Urinary bladder (tissue), 4 donors: ENCODE measurements at places on chromosomes 12 and 14. TPM values are rescaled to one million over a fixed set of nuclear protein-coding genes. Genes with fewer than 3 reads are reported as not detected.

The ISM2 gene
- not detected for total RNA-seq

The GSG1 gene
- total RNA-seq, result 1.1 TPM

The PZP gene
- 1.7 TPM for total RNA-seq

The BLOC1S1 gene
- total RNA-seq, result 48.4 TPM

The INSM2 gene
- total RNA-seq, result 0.11 TPM

The LMBR1L gene
- 52.4 TPM for total RNA-seq

The KRT80 gene
- 1.7 TPM for total RNA-seq

The PLCZ1 gene
- not detected for total RNA-seq

The TMTC2 gene
- 95.3 TPM for total RNA-seq

DNA sequence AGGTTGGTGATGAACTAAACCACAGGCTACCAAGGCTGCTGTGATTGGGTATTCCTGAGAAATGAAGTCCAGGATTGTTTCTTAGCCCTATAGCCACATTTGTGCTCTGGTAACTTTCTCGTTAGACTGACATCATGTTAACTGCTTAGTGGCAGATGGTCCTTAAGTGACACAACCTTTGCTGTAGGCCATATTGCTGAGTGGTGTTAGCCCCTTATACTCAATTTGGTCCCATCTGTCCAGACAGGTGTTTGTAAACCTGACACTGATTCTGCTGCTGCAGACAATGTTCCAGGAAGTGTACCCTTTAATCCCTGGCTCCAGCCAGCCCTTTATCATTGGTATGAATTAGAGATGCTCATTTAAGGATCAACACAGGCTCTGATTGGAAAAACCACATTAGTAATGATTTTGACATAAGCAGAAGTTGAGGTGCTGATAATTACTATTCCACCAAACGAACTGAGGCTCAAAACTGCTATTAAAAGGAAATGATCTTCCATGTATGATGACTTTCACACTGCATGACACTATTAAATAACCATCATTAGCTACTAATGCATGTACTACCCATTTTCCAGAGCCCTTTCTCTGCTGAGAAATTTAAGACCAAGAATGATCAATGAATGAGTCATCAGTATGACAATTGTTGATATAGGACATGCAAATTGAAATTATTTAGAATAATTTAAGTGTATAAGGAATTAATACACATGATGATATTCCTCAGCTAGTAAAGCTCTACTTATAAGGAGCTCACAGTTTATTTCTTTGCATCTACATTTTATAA, 3.6 kb upstream of the SSTR1 start:
- no peak for DNase-seq

DNA sequence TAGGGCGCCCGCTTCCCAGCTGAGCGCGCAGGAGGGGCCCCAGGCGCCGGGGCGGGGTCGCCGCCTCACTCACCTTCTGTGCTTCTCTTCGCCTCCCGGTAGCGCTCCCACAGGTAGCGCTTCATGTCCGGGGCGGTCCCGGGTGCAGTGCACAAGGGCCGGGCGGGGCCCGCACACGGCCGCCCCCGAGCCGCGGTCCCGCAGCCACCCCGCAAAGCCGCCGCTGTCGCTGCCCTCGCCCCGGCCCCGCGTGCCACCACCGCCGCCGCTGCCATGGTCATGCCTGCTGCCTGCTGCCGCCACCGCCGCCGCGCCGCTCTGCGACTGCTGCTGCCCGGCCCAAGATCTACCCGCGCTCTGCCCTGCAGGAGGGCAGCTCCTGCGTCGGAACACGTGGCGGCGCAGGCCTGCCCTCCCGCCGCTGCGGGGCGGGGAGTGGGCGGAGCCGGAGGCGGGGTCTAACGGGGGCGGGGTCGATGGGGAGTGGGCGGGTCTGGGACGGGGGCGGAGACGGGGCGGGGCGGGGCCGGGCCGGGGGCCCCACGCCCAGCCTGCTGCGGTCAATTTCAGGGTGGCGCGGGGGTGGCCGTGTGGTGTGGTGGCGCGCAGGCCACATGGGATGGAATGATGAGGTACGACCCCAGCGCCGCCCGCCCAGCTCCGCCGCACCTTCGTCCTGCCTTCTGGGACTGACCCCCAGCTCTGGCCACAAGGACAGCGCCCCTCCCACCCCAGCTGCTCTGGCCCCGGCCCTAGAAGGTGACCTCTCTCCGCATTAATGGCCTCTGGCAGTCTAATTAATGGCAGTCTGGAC, at the start of gene NT5DC3:
NT5DC3 (minus strand) TSS at position 359 of the 814 bp plus-strand sequence; CDS start at position 281, 78 bp downstream.
- no peak for DNase-seq

DNA sequence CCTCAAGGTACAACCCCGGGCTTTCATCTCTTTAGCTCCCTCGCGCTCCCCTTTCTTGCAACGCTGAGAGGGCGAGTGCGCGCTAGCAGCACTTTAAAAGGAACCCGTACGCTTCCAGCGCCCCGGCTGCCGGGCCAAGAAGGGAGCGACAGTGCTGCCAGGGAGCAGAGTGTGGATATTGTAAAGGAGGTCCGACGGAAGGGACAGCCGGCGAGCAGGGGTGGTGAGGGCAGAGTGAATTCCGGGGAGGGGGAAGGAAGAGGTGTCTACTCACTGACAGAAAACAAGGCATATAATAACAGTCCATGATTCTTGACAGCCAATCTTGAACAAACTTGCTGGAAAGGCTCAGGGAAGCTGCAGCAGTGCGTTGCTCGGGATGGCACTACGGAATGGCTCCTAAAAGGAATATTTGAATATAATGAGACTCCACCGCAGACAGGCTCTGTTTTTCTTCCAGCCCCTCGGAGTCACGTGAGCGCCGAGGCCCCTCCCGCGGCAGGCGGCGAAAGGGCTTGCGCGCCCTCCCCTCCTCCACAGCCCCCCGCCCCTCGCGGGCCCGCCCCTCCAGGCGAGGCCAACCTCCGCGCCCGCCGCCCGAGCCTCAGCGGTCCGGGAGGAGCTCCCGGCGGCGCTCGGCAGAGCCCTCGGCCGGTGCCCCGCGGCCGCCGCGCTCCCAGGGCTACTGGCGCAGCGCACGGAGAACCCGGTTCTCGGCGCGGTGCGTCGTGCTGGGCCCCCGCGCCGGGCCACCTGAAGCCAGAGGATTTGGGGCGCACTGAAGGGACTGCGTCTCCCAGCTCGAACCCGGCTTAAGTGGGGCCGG, 3.4 kb downstream of the BMP4 start:
- DNase-seq, result no peak

- no peak for DNase-seq
Measured at GRCh38 chr12:4256043-4256826, 17.3 kb upstream of the CCND2 start.

DNA sequence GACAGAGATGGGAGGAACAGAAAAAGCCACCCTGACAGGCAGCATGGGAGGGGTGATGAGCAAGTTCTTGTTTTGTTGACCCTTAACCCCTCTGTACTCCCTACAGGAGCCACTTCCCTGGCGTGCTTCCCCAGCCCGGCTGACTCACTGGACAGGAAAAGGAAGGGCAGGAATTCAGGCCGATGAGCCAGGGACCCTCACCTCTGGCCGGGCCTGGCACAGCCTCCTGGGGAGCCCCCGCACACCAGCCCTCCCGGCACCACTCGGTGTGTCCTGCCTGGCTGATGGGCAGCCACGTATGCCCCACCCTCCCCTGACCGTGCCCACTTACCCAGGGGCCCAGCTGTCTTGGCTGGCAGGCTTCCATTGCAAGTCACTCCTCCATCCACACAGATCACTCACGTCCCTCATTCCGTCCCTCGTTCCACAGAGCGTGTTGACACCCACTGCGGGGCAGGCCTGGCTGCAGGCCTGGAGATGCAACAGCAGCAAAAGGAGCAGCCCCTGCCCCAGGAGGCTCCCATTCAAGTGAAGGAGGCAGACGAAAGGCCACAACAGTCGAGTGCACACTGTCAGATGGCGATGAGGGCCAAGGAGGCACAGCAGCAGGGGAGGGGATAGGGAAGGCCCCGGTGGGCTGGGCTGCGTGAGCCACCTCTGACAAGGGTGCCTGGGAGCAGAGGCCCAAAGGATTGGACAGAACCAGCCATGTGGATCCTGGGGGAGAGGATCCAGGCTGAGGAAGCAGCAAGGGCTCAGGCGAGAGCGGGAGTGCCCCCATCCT, 19.7 kb upstream of the CD9 start:
- no peak for DNase-seq

GRCh38 chr12:31315784-31316465, 10.0 kb downstream of the SINHCAF start:
- DNase-seq, result no peak

- DNase-seq, result no peak
Measured at GRCh38 chr14:100058777-100059437, 6.3 kb upstream of the EVL start.

GRCh38 chr14:90179809-90180779, 76.3 kb upstream of the PSMC1 start:
- DNase-seq, result no peak

DNA sequence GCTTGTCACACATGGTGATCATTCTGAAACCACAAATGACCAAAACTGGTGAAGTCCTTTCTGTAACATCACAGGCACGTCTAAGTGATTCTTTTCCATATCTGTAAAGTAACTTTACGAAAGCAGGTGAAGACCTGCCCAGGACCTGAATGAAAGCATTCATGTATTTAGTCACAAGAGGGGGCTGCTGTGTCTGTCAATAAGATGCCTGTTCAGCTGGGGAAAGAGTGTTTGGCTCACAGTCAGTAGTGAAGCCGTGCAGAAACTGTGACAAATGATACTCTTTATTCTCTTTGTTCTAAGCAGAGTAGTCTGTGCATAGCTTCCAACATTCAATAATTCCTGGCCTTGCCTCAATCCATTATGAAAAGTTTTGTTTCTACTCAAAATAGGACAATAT, 373.5 kb upstream of the OR4E1 start:
- no peak for DNase-seq

GRCh38 chr12:100720016-100720654, 74.4 kb upstream of the ANO4 start:
- DNase-seq, result no peak

DNA sequence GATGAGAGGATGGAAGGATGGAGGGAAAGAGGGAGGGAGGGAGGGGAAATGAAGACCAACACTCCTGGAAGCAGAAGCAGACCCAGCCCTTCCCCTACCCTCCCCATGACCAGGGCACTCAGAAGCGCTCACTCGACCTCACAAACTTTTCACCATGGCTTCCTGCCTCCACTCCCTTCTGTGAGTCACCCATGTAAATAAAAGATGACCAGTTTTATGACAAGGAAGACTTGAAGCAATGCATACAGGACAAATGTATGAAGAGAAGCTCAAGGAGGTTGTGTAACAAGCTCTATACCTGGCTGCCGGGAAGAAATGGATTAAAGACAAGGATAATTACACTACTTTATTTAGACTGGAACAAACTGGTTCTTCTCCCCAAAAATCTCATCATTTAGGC, 63.8 kb downstream of the CDC42BPB start:
- peak; percentile 36 for DNase-seq

DNA sequence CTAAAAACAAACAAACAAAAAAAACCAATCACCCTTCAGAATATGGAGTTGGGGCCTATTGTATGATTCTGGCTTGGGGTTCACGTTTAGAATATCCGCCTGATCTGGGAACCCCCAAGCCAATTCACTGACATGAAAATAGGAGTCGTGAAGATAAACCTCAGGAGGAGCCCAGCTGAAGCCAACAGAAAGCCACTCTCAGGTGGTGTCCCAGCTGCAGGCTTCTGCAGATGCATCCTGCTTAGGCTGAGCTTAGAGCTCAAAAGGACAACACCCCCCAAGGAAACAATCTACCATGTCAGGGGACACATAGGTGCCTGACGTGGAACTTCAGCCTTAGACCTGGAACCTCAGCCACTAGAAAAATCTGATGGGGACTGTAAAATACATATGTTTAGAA, 51.9 kb downstream of the SYNE3 start:
- no peak for DNase-seq

DNA sequence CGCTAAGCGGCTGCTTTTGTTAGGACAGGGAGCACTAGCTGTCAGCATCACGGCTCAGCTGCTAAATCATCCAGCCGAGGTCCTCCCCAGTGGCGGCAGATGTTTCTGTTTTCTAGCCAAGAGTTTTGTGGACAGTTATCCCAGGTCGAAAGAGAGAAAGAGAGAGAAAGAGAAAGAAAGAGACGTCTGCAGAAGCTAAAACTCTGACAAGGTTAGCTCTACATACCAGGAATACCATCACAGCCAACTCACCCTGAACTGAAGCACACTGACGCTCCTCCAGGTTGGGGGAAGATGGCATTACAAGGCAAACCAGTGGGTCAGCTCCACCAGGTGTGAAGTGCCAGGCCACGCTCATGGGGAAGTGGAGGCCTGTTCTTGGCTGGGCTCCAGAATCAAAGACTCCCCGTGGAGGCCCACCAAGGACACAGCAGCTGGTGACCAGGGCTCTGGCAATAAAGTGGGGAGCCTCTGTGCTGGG, 64.9 kb upstream of the DICER1 start:
- no peak for DNase-seq
